ENCODE measurements at places on chromosomes 16 and 17.

DNA sequence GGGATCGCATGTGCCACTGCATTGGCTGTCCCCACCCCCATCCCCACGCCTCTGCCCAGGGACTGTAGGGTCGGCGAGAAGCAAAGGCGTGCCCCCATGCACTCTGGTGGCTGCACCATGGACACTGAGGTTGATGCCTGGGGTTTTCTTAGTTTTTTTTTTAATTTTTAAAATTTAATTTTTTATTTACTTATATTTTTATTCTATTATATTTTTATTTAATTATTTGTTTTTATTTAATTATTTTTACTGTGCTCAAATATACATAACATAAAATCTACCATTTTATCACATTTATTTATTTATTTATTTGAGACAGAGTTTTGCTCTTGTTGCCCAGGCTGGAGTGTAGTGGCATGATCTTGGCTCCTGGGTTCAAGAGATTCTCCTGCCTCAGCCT, 57.4 kb downstream of the SOCS3 start:
- DNase-seq, result no peak

DNA sequence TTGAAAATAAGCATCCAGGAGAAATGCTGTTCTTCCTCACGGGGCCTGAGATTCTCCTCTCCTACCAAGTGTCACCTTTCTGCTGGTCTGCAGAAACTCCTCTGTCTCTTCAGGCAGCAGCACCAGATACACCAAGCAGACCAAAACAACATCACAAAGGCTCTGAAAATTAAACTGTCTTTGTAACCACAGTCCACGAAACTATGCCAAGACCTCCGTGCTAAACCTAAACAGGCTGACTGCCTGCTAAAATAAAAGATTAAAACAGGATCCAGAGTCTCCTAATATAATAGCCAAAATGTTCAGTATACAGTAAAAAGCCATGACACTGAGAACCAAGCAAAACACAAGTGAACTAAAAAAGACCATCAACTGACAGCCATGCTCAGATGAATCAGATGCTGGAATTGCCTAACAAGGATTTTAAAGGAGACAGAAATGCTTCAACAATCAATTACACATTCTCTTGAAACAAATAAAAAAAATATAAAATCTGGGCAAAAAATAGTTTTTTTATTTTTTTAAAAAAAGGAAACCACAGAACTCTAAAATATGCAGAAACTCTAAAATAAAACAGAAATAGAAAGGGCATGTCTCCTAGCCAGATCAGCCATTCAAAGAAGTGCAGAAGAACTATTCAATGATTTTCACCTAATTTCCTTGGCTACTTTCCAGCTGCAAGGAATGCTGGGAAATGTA, 50.3 kb upstream of the TOX3 start:
- DNase-seq, result no peak

DNA sequence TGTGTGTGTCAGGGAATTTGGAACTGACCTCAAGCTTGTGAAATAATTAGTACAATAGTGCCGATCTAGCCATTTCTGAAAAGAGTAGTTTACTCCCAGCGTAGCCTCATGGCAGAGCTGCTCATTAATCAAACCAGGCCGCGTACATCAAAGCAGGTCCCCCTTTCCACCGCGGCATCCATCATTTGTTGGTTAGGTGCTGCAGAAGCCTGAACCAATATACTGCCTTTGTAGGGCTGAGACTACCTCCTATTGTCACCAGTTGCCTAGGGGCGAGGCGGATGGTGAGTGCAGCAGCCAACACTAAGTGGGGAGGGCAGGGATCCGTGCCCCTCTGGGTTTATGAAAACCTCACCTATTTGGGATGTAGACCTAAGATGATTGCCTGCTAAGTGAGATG, 264.1 kb downstream of the TMEM114 start:
- DNase-seq, result no peak

DNA sequence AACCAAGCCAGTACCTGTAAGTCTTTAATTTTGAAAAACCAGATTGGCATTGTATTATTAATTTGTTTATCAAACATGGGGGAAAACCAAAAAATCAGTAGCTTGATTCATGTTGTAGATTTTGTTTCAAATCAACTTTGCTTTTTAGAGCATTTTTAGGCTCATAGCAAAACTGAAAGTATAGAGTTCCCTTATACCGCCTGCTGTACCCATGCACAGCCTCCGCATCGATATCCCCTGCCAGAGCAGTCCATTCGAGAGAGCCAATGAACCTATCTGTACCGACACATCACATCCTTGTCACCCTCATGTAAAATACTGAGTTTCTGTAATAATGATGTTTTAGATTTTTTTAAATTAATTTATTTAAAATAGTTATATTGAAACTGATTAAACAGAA, 16.2 kb upstream of the MRC2 start:
- DNase-seq, result no peak

DNA sequence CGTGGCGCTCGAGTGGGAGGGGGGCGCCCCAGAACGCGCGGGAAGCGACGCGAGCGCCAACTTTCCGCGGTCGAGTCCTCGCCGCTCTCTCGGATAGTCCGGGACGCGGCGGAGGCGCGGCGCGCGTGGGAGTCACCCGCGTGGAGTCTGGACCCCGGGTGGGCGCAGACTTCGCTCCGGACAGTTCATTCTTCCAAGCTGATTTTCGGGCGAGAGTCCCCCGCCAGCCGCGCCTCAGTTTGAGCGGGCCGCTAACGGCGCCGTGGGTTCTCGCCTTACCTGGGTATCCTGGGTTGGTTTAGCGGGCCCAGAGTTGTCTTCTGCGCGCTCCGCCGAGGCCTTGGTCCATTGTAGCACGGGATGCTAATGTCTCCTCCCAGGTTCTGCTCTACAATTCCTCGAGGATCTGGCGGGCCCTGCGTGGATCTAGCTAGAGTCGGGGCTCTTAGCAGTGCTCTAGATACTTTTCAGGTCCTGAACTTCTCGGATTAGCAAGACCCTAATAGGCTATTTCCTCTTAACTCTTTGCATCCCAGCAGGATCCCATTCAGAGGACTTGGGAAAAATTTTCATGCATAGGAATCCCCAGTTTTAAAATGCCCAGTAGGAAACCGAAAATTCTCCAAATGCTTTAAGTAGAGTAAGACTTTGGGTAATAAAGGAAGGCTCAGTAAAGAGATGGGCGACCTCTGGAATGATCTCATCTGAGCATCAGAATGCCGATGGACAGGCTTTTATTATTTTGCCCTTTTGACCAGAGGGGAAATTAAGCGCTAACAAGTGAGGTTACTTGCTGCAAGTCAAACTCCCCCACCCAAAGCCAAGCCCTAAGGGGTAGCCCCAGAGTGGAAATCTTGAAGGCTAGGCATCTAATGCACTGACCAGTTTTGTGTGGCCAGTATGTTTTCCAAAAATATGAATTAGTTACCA, 537 bp upstream of the GJC1 start:
- DNase-seq, result no peak

DNA sequence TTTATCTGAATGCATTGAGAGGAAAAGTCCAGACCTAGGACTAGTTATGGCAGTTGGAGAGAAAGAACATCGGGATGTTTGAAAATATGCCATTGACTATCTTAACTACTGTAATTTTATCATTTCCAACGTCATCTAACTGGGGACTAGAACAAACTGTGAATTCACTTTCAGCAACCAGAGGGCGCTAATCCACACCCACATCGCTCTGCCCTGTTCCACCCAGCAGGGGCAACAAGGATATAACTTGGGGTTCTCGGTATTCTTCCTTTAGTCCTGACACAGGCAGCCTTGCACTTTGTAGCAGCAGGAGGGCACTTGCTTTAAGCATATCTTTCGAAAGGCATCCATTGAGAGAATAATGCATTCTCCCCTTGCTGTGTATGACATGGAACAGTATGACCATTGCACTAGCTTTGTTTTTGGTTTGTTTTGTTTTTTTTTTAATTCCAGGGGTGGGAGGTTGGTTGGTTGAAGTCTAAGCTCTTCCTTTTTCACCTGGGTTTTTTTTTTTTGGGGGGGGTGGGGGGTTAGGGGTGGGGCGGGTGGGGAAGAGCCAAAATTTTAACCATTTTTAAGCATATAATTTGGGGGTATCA, 31.5 kb downstream of the SIAH1 start:
- peak; percentile 55 for DNase-seq

DNA sequence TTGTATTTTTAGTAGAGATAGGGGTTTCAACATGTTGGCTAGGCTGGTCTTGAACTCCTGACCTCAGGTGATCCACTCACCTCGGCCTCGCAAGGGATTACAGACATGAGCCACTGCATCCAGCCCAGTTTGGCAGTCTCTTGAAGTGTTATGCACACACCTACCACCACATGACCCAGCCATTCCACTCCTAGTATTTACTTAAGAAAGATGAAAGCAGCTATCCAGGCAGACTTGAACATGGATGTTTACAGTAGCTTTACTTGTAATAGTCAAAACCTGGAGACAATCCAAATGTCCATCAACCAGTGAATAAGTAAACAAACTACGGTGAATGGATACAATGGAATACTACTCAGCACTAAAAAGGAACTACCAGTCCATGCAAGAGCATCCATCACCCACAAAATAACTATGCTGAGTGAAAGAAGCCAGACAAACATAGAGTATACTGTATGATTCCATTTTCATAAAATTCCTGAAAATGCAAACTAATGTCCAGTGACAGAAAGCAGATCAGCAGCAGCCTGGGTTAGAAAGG, 37.8 kb upstream of the RASD1 start:
- no peak for DNase-seq

DNA sequence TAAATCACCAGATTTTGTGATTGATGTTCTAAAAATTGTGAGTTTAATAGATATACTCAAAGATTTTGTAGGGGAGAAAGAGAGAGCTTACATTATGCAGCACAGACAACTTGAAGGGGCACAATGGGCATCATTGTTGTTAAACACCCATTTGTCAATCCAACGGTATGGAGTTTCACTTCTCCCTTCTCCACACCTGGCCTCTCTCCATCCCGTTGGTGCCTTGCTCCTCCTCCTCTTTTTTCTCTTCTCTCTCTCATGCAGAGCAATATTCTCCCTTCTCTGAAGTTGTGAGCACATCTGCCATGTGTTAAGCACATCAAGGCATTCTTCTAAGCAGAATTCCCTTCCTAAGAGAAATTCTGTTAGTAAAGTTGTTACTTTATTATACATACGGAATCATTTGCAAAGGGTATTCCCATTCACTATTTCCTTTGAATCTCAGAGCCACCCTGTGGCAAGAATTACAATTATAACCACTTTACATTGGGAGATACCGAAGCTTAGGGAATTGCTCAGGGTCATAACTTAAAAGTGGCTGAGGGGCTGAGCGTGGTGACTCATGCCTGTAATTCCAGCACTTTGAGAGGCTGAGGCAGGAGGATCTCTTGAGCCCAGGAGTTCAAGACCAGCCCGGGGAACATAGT, 40.5 kb upstream of the SKAP1 start:
- DNase-seq, result no peak

- no peak for DNase-seq
These were observed 14.6 kb downstream of the FMNL1 start for GRCh38 chr17:45236282-45236606.

GRCh38 chr17:68711858-68712257, 110.7 kb upstream of the FAM20A start:
- DNase-seq, result no peak

DNA sequence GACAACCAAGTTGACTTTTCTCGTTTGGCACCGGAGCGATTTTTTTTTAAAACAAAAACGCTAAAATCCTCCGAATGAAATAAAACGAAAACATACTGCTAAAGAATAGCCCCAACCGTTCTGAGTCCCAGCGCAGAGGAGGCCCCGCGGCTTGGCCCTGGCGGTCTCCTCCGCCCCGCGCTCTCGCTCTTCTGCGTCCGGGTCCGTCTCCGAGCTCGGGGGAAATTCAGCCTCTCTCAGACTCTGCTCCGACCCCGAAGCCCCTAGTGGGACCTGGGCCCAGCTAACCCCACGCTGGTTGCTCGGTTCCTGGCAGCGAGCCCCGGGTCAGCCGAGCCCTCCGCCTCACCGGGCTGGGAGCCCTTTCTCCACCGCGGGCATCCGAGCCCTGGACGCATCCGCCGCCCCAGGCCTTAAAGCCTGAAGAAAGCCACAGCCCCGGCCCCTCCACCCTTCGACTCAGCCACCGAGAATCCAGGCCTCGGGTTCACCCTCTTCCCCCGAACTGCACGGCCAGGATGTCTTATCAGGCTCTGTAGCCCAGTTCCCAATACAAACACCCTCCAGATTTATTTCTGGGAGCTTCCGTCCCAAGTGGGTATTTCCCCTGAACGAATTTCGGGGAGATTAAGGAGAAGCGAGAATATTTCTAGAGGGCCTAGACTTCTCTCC, 1.2 kb downstream of the TBX2 start:
- no peak for DNase-seq

GRCh38 chr17:49003557-49004511, 6.6 kb downstream of the IGF2BP1 start:
- DNase-seq, result no peak

GRCh38 chr17:19883537-19884215, 15.9 kb upstream of the ULK2 start:
- no peak for DNase-seq

GRCh38 chr17:21475571-21475970, 99.4 kb downstream of the KCNJ12 start:
- no peak for DNase-seq
